Liver (tissue), 10 donors: ENCODE measurements at places on chromosomes 5 and 9. TPM values are rescaled to one million over a fixed set of nuclear protein-coding genes. Genes with fewer than 3 reads are reported as not detected.

The LCN1 gene
- not detected for total RNA-seq

DNA sequence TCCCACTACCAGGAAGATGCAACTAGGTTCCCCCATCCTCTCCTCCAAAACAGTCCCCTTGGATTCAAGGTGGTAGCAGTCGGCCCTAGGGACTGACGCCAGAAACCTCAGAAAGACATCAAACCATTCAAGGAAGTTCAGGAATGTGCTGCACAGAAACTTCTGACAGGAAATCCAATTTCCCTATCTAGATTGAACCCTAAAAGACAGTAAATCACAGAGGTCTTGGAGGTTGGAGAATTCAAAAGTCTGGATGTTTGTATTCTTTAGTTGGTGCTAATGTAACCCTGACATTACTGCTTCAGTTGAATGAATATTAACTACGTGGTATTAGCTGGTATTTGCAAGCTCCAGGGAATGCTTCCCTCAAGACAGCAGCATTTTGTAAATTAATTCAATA lies 125.3 kb downstream of the SYK start:
- no peaks in the 10 kb centered on the region for H3K4me1 ChIP-seq
- DNase-seq: no peak
- H3K27ac ChIP-seq: no peak overlapping the region
- no peaks in the 10 kb centered on the region for H3K27me3 ChIP-seq
- no peak overlapping the region for H3K4me3 ChIP-seq

The SLC45A2 gene
- not detected for total RNA-seq

The CMBL gene
- total RNA-seq: 6.8 TPM

- H3K27me3 ChIP-seq: no peaks in the 10 kb centered on the region
- H3K36me3 ChIP-seq: no peaks in the 10 kb centered on the region
- DNase-seq: no peak
- no peaks in the 10 kb centered on the region for H3K4me1 ChIP-seq
These were observed 24.0 kb upstream of the C5orf63 start for GRCh38 chr5:127097278-127097677.

DNA sequence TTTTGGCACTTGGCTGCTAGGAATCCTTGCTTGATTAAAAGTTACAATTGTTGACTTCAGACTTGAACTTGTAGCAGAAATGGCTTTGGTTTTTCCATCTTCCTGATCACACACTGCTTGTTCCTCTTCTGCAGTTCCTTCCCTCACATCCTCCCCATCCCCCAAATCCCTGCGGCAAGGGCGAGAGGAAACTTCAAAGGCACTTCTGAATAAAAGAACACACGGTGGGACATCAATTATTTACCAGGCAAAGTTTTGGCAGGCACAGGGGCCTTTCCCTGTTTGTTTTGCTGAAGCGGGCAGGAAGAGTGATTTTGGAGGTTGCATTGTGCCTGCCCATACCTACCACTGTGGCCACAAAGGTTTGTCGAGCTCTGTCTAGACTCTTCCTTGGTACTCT lies 260.9 kb downstream of the KIF4B start:
- H3K36me3 ChIP-seq: no peaks in the 10 kb centered on the region
- H3K4me3 ChIP-seq: no peak overlapping the region
- H3K27ac ChIP-seq: no peak overlapping the region
- no peaks in the 10 kb centered on the region for H3K4me1 ChIP-seq
- H3K27me3 ChIP-seq: no peaks in the 10 kb centered on the region
- no peak for DNase-seq

DNA sequence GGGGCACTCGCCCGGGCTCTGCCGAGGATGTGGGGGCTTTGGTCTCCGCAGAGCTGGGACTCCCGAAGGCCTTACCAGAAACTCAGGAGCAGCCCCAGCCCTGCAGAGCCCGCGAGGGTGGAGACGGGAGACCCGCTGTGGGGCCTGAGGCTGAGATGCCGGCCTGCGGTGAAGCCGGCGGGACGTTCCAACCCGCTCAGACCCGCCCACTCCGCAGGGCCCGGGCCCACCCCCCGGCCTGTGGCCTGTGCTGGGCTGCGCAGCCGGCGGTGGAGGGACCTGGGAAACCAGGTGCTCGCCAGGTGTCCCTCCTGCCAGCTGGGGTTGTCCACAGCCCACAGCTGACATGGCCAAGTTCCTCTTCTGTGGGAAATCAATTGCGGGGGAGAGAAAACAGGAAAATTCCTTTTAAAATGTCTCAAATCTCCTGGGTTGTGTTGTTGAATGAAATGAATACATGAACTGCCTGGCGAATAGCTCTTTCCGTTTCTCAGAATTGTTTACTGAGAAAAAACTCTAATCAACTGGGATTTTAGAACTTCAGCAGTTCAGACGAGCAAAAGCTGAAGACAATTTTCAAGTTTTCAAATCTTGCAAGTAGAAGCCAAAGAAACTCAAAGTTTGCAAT lies 49.0 kb upstream of the IRX4 start:
- H3K4me1 ChIP-seq: no peaks in the 10 kb centered on the region
- H3K27me3 ChIP-seq: peaks cover 2% of the 10 kb centered on the region
- no peak overlapping the region for H3K27ac ChIP-seq

DNA sequence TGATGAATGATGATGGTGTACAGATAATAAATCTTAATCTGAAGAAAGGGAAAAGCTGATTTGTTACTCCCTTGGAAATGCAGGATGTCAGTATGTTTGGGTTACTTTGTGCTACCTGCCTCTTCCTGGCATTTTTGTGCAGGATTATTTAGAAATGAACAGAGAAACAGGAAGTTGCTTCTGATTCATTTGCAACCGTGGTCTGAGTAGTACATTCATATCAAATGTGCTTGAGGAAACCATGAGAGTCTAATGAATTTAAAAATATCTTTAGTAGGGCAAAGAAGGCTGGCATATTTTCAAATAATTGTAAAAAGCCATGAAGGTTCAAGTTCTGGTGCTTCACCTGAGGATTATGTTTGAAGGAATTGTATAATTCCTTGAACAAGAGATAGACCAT lies 391.6 kb downstream of the TMEM161B start:
- no peak overlapping the region for H3K4me3 ChIP-seq
- no peaks in the 10 kb centered on the region for H3K27me3 ChIP-seq
- DNase-seq: no peak
- no peaks in the 10 kb centered on the region for H3K36me3 ChIP-seq
- no peak overlapping the region for H3K27ac ChIP-seq
